Stimulated activated CD4-positive, alpha-beta T cell treated with anti-CD3 and anti-CD28 coated beads, Interleukin-15, amount 100 ng/mL, for 48 hours (primary cell): ENCODE measurements at places on chromosomes 6 and 20.

DNA sequence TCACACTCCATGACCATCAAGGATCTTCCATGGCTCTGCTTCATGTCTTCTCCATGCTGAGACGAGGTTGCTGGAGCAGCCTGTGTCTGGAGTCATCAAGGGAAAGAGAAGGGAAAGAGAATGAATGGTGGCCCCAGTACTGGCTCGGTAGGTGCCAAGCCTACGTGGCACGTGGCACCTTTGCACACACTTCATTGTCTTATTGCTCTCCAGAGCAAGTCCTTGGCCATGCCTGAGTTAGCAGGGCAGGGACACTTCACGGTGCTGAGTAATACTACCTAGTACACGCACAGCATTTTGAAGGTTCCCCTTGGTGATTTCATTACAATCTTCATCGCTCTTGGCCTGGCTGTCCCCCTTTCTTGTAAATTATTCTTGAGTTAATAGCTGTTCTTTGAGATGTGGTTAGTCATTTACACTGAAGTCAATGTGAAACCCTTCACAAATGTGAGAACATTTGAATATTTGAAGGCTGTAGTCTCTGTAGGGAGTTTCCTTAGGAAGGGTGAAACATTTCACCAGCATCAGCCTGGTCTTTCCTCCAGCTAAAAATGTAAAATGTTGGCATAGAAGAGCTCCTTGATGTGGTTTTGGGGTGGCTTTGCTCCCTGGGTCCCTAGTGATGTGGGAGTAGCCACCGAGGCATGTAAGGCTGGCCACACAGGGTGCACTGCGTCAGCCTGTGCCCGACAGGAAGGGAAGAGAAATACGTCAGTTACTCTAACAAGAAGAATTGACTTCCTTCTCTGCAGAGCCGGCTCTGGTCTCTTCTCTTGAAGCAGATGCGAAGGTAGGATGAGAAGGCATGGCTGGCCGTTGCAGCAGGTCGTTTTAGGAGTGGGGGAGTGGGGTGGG is at the start of gene SYTL3:
TSS of gene SYTL3 (plus strand) at position 766 of the 855 bp plus-strand sequence. CDS start 13,215 bp downstream, outside the sequence.
- DNase-seq: peak; percentile 70

DNA sequence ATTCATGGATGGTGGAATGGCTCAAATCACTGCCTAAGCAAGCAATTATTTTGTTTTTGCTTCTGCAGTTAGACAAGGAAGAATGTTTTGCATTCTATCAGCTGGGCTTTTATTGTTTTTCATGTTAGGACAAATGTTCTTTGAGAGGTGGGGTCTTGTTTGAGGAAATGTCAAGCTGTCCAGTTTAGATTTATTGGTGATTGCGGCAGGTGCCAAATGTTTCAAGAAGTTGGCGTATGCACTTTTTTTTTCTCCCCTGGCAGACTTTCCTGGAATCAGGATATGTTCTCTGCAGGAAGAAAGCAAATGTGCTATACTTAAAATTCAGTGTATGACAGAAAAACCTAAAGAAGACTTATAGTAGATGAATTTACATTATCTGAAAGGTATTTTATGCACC is 81.0 kb upstream of the JAG1 start:
- no peak for DNase-seq

- no peak for DNase-seq
These were observed 28.7 kb upstream of the CLDN20 start for GRCh38 chr6:155235087-155235486.

GRCh38 chr6:139904158-139904533 is 529.7 kb upstream of the CITED2 start:
- no peak for DNase-seq

- no peak for DNase-seq
These were observed 10.4 kb downstream of the TRAPPC3L start for GRCh38 chr6:116535109-116535508.

DNA sequence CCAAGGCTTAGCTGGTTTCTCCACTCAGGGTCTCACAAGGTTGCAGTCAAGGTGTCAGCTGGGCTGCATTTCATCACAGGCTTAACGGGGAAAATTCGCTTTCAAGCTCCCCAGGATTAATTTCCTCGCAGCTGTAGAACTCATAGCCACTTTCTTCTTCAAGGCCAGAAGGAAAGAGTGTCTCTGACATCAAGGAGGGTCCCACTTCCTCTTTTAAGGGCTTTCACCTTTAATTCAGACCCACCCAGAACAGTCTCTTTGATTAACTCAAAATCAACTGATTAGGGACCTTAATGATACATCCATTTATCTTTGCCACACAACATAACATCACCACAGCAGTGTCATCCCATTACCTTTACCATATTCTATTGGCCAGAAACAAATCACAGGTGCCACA is 183.3 kb upstream of the ARID1B start:
- no peak for DNase-seq

- no peak for DNase-seq
These were observed 89.2 kb downstream of the FAM83B start for GRCh38 chr6:54935739-54936138.

- DNase-seq: no peak
These were observed 228.4 kb downstream of the LRFN2 start for GRCh38 chr6:40358473-40359460.

- no peak for DNase-seq
These were observed 31.4 kb upstream of the HAO1 start for GRCh38 chr20:7971536-7972280.

DNA sequence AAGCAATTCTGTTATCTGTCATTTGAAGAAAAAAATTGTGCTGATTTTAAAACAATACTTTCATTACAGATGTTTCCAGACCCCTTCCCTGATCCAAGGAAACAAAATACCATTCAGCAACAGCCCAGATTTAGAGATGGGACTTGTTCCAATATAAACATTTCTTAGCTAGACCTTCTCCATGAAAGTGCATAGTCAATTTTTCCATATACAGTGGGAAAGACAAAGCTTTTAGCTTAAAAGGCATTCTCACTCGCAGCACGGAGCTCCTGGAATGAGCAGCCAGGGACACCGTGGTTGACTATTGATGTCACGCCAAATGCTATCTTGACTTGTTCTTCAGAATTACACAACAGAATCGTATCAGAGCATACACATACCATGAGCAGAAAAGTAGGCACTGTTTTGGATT is 21.5 kb downstream of the LAMA4 start:
- no peak for DNase-seq
